ENCODE measurements at places on chromosomes 11 and 22.

- no peak for DNase-seq
Measured at GRCh38 chr22:34045311-34045710, 125.0 kb upstream of the LARGE1 start.

DNA sequence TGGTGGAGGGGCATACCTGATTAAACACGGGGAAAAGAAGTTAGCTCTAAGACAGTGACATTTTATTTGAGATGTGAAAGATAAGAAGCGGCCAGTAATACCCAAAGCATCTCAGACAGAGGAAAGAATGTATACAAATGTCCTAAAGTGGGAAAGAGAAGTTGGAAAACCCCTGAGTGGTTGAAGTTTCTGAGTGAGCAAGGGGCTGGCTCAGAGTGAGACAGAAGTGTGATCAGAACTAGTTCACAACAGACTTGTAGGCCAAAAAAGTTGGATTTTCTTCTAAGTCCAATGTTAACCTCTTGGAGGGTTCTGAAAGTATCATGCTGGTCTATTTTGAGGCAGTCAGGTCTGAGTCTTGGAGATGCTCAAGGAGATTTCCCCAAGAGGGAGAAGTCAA is 608.7 kb downstream of the SOX6 start:
- no peak for DNase-seq

DNA sequence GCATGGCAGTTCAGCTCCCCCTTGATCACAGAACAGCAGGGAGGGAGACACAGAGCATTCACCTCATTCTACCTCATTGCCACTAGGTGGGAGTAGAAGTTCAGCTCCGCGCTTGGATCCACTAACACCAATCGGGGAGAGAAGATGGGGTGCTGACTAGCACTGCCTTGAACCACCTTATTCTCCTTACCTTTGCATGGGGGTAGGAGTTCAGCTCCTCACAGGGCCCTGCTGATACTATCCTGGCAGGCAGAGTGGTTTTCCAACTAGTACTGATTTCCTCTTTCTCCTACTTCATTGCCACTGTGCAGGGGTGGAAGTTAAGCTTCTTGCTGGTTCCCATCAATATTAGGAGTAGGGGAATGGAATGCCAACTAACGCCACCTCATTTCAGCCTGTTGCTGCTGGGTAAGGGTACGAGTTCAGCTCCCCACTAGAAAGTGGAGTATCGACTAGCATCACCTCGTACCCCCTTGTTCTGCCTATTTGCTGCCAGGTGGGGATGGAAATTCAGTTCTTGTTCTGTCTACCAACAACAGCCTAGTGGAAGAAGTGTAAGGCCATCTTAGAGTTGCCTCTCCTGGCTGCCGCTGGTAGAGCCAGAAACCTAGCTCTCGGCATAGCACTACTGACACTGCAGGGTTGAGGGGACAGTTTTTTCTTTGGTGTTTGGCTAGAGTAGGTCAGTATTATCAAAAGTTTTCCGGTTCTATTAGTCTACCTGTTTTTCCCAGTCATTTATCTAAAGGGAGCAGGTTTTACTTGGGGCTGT is 550.9 kb upstream of the CCDC90B start:
- peak; percentile 78 for DNase-seq

DNA sequence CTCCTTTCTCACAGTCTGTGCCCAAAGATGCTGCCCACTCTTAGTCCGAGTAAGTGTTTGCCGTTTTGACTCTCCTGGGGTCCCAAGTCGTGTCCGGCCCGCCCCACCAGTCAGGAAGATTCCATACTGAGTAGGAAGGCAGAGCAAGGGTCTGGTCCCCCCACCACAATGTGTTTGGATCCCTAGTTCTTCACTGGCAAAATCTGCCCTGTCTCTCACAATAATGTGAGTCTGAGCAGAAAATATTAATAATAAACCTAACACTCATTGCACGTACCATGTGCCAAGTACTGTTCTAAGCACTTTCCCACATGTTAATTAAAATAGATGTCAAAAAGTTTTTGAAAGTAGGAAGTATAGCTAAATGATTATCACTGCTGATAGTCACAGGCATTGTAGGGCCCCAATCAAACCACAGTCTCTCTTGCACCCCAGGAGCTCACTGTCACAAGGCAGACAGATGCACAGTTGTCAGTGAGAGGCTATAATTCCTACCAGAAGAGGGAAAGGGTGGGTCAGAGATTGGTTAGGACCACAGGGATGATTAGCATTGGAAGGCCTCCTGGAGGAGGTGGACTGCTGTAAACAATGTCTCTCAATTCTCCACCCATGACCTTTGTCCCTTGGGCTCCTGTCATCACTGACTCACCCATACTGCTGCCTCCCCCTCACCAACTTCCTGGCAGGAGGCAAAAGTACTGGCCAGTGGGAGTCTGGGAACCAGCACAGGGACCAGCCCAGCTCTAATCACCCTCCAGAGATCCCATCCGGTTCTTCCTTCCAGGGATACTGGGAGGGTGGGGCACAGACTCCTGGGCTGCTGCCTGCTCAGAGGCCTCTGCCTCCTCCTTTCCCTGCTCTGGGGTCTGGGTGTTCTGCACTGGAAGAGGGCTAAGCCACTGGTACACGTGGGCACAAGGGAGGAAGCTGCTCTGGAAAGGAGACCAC is 1.0 kb upstream of the POLD4 start:
- no peak for DNase-seq

DNA sequence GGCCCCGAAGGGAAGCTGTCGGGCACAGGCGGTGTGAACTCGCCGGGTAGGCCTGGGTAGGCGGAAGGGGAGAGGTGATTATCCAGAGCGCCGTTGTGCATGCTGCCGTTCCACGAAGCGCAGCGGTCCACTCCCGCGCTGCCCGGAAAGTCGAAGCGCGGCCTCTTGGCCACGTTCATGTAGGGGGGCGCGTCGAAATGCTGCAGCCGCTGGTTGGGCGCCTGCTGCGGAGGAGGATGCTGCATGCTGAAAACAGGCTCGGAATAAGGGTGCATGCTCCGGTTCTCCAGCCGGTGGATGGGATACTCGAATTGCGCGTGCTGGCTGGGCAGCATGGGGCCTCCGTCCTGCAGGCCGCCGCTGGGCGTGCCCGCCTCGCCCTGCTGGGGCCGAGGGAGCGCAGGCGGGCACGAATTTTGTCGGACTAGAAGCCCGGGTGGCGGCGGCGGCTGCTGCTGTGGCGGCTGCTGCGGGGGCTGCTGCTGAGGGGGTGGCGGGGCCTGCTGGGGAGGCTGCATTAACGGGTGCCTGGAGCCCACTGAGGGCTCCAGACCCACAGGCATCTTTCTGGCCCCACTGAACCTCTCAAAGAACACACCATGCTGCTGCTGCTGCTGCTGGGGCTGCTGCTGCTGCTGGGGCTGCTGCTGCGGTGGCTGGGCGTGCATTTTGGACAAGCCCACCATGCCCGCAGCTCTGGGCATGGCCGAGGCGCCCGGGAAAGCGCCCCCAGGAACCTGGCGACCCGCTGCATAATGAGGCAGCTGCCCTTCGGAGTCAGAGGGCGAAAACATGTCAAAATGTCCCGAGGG is 2.3 kb downstream of the MN1 start:
- no peak for DNase-seq

GRCh38 chr11:78032090-78032489 is 9.0 kb upstream of the KCTD14 start:
- no peak for DNase-seq

GRCh38 chr22:36985211-36985889 is 33.9 kb downstream of the TST start:
- no peak for DNase-seq

DNA sequence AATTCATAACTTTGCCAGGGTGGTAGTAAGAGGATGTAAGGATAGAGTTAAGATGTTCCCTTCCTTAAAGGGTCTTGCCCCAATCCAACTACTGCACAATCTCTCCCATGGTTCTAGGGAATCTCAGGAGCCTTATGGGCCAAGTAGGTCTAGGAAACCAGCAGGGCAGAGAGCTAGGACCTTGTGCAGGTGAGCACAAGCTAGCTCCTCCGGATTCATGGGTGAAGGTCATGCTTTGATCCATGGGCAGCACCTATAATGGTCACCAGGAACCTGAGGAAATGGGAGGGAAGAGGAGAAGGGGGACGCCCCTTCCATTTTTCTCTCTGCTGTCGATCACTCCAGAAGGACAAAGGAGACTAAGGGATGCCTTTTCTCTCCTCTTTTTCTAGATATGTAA is 16.8 kb downstream of the KCNJ11 start:
- DNase-seq, result no peak

GRCh38 chr22:36010882-36011281 is 17.7 kb downstream of the RBFOX2 start:
- no peak for DNase-seq

GRCh38 chr11:35045236-35045820 is 93.6 kb upstream of the CD44 start:
- DNase-seq, result no peak

- DNase-seq, result no peak
Measured at GRCh38 chr11:32068134-32068870, 22.6 kb upstream of the RCN1 start.

- peak; percentile 15 for DNase-seq
Measured at GRCh38 chr11:17531636-17532113, 12.5 kb downstream of the USH1C start.

DNA sequence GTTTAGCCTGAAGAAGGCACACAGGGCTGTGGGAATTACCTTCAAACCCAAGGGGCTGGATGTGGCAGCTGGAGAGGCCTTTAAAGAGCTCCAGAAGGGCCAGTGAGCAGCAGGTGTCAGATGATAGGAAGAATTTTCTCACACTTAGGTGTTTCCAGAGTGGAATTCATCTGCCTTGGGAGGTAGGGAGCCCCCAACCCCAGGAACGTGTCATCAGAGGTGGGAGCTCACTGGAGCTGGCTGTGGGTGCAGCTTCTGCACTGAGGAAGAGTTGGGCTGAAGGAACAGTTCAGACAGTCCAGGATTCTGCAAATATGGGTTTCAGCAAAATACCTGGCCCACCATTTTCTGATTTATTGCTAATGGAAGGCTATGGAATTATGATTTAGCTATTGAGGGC is 119.5 kb upstream of the LMO1 start:
- DNase-seq, result no peak

- DNase-seq, result no peak
Measured at GRCh38 chr11:35304386-35304775, 115.0 kb downstream of the SLC1A2 start.

GRCh38 chr11:110380836-110381622 is 48.7 kb upstream of the FDX1 start:
- DNase-seq, result no peak

GRCh38 chr11:134728186-134728585 is 316.1 kb upstream of the B3GAT1 start:
- no peak for DNase-seq

DNA sequence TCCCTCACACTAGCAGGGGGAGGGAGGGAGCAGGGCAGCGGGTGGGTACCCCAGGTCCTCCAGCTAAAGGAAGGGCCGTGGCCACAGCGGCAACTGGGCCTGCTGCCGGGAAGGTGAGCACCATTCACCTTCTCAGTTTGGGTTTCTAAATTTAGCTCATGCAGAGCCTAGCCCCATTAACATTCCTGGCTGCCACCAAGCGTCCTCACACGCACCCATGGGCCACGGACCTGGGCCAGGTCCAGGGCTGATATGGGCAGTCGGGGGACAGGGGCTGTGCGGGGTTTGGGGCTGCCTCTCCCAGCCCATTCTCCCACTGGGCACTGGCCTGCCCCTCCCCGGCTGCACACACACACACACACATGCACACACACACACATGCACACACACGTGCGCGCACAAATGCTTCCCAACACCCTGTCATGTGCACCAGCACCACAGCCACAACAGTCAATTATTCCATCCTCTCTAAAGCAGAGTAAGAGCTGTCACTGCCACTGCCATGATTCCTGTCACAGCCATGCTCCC is 28.7 kb downstream of the SYT7 start:
- DNase-seq, result no peak

- DNase-seq, result no peak
Measured at GRCh38 chr11:125649465-125650166, 24.7 kb downstream of the CHEK1 start.

DNA sequence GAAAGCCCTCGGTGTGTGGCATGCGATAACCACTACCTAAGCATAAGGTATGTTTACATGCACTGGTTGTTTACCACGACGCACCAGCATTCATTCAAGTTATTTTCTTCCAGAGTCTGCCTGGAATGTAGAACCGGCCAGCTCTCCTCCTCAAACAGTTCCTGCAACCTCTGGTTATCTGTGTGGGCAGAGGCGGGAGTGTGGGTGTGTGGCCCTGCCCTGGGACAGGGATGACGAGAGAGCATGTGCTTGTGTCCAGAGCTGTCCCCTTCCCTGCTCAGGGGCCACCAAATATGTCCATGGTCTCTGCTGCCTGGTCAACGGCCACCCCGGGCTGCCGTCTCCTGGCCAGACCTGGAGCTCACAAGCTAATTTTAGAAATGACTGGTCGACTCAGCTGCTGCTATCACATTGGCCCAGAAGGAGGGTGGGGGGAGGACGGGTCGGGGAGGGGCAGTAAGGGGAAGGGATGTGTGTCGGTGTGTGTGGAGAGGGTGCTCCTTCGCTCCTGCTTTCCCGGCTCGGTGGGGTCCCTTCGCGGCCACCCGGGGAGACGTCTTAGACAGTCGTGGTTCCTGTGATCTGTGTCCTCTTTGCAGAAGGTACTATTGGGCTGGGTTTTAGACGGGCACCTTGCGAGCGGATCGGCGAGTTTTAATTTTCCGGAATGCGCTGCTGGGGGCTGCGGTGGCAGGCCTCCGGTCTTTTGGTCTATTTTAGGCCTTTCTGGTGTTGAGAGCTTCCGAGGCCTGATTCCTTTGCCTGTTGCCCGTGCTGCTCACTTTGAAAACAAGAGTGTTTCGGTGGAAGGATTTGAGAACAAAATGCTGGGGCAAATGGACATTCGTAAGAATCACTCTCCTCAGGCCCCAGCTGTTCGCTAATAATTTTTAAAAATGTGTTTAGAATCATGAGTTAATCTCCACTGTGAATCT is at the start of gene MYO18B:
MYO18B (plus strand) TSS at position 497 of the 935 bp plus-strand sequence. CDS start 18,905 bp downstream, outside the sequence.
- DNase-seq, result no peak

DNA sequence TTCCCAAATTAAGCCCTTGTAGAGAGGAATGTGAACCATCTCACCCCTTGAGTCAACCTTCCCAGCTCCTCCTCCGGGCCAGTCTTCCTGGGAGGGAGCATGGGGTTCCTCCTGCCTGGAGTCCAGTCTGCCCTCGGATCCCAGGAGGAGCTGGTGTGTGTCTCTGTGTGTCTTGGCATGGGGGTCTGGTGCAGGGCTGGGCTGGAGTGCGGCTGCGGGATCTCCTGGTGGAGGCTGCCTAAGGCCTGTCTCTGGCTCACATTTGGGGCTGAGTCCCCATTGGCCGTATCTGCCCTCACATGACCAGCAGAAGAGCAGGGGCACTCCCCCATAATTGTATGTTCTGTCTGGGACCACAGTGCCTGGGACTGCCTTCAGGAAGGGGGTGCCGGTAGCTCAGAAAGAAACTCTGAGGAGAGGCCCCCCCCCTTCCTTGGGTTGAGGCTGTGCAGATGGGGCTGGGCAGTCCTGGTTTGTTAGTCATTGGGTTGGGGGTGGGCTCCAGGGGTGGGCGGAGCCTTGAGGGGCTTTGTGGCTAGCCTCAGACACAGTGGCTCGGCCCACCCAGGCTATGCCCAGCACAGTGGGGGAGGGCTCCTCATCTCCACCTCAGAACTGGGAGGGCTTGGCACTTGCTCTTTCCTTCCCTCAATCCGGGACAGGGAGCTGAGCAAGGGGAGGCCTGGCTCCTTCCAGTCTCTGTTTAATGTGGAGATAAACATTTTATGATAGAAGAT is 2.9 kb downstream of the C1QTNF5 start:
- no peak for DNase-seq

GRCh38 chr11:25655636-25656035 is 676.3 kb upstream of the ANO3 start:
- DNase-seq, result no peak
